A172 (cell line): ENCODE measurements at places on chromosomes 11 and 22.

DNA sequence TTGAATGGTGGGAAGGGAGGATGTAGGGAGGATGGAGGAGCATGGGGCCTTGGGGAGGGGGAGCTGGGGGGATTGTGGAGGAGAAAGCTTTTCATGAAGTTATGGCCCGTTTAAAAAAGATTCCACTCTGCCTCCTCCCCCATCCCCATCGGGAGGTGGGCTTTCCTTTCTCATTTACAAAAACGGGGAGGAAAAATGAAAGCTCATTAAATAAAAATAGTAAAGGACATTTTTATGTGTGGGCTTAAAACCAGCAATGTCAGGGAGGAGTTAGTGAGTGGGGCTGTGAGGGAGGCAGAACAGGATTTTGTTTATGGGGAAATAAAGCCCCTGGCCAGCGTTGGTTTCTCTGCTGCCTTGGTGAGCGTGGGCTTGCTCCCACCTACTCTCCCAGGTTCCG lies 83.2 kb downstream of the ZBTB16 start:
- no peak for DNase-seq

- DNase-seq: peak; percentile 63
These were observed 26.6 kb upstream of the MYRF start for GRCh38 chr11:61725781-61726231.

DNA sequence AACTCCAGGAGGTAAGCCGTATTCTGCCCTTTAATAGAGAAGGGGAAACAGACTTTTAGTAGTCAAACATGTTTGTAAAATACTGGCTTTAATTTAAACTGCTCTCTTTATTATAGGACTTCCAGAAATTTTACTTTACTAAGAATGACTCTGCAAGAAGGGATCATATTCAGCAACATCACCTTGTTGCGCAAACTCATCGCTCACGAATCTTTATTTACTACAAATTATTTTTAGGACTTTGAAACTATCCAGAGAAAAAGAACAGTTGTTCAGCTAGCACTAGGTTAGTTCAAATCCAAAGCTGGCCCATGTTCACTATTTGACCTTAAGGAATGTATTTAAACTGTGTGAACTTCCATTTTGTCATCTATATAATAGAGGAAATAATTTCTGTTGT lies 498.3 kb upstream of the TENM4 start:
- DNase-seq: no peak

DNA sequence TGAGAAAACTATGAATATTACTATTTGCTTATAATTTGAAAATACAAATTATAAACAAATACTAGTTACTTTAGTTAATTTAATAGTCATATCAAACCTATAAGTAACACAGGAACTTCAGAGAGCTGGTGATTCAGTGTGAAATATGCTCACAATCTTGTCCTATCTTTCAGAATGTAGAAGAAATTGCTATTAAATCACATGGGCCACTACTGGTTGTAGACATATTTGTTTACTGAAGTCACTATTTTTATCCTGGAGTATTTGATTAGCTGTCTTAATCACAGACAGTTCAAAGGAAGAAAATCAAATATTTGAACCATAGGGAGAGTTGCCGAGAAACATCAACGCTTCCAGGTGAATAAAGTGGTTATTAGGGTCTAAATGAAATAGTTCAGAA lies 187.6 kb upstream of the ANO3 start:
- no peak for DNase-seq

GRCh38 chr11:2303627-2304505 lies 2.1 kb downstream of the TSPAN32 start:
- no peak for DNase-seq

- peak; percentile 66 for DNase-seq
These were observed 69.2 kb upstream of the INCENP start for GRCh38 chr11:62054484-62055121.

DNA sequence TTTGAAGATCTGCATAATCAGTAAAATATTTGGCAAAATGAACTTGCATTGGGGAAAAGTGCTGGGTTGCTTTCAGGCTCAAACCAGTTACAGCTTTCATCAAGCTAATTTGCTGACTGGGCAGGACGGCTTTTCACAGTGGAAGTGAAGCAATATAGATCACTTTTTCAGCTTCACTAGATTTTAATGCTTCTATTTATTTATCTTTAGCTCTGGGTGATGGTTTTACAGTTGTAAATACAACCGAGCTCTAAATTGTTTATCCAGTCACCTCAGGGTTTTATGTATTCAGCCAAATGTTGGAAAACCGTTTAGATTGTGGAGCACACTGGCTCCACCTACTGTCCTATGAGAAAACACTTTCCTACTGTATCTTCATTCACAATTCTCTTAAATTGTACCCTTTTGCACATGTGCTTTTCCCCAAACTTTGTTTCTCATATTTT lies 58.2 kb downstream of the ACER3 start:
- peak; percentile 58 for DNase-seq

- DNase-seq: no peak
These were observed 347.2 kb downstream of the TTC28 start for GRCh38 chr22:28332410-28332809.

- DNase-seq: no peak
These were observed 48.8 kb downstream of the ASCL2 start for GRCh38 chr11:2221591-2221990.

GRCh38 chr11:132549001-132549400 lies 983.3 kb downstream of the OPCML start:
- DNase-seq: peak; percentile 79

- no peak for DNase-seq
These were observed 378.9 kb upstream of the ARHGAP42 start for GRCh38 chr11:100308202-100308601.

GRCh38 chr11:870418-870817 lies 27.8 kb downstream of the TSPAN4 start:
- no peak for DNase-seq

- peak; percentile 30 for DNase-seq
These were observed 16.5 kb downstream of the NCAM1 start for GRCh38 chr11:112977755-112978154.

DNA sequence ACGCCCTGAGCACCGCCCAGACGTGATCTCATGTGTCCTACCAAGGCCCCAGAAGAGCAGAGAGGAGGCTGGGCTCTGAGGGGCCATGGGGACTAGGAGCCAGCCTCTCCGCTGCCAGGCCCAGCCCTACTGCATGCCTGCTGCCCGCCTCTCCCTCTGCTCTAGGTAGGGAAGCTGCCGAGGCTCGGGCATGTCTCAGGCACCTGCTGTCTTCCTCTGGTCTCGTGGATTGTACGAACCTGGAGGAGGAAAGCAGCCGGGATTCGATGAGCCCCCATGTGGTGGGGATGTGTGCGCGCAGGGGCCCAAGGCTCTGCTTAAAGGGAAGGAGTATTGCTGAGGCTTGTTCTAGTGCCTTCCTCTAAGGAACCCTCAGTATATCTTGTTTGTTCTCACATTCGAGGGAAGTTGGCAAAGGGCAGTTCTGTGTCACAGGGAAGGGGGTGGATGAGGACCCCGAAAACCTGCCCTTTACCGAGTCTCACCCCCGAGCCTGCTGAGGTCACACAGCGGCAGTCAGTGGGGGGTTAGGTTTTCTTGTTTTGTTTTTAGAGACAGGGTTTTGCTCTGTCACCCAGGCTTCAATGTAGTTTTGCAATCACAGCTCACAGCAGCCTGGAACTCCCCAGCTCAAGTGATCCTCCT lies 21.2 kb downstream of the DAGLA start:
- DNase-seq: no peak
